ENCODE measurements at places on chromosomes 7 and 10.

DNA sequence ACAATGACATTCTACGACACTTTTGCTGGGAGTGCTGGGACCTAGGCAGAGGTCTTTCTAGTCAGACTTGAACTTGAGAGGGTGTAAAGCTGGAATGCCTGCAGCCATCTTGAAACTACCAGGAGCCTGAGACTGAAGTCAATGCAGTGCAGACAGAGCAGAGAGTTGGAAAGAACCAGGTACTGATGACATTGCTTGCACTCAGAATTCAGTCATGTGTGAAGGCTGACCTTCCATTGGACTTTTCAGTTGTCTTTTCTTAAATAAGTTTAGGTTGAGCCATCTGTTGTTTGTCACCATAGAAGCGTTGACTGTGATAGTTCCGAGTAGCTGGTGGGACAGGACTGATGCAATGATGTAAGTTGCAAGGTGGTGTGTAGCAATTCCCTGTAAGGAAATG, 3.1 kb upstream of the PLPP4 start:
- DNase-seq: no peak

- DNase-seq: no peak
These were observed 368.5 kb upstream of the HPS1 start for GRCh38 chr10:98815039-98815885.

DNA sequence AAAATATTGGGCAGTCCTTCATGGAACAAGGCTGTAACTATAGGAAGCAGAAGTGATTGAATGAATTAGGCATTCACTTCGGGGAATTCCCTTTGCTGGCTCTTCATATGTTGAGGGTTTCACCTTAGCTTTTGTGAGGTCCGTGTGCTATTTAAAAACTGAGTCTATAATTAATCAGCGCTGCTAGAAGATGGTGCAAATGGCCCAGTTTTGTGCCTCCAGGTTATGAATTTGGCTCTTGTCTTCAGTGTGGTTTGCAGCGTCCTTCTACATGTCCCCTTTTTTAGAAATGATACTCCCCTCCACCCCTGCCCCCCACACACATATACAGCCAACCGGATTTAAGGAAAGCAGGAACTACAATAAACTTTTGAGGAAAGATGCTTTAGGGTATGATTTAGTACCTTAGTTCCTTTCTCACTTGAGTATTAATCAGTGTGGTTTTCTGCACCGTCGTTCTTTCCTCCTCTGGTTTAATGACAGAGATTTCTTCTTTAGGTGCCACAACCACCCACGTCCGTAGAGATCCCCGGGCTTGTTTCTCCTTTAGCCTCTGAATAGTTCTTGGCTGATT, 110.6 kb upstream of the SAMD8 start:
- DNase-seq: no peak

DNA sequence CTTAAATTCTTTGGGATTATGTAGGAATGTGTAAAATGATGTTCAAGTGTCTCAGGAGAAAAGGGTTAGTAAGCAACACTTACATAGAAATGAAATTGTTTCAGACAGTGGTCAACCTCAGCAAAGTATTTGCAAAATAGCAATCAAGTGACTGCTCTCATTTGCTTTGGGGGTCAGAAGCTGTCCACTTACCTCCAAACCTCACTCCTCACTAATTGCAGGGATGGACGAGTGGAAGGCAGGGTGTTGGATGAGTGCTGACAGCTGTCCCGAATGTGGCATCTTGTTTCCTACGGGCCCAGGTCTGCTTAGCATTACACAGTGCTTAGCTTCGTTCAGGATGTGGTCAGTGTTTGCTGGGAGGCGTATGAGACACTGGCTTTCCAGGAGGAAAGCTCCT, 437.0 kb downstream of the SUGCT start:
- peak; percentile 98 for DNase-seq

- DNase-seq: no peak
These were observed 432.5 kb upstream of the PCDH15 start for GRCh38 chr10:55233505-55233904.

DNA sequence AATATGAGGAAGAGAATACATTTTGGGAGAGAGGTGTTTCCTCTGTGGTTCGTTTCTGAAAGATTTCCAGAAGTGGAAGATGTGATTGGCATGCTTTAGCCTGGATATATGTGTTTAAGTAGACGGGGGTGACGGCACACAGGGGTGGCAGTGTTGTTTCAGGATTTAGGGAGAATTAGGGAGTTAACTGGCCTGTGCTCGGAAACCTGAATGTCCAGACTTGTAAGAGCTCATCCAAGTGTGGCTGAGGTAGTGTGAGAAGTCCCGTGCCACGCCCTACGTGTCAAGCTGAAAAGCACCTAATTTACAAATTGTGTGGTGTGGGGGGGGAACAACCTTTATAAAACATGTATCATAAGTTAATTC, 1.1 kb downstream of the RALA start:
- no peak for DNase-seq
